AG10803 (cell line): ENCODE measurements at places on chromosomes 7 and 10.

DNA sequence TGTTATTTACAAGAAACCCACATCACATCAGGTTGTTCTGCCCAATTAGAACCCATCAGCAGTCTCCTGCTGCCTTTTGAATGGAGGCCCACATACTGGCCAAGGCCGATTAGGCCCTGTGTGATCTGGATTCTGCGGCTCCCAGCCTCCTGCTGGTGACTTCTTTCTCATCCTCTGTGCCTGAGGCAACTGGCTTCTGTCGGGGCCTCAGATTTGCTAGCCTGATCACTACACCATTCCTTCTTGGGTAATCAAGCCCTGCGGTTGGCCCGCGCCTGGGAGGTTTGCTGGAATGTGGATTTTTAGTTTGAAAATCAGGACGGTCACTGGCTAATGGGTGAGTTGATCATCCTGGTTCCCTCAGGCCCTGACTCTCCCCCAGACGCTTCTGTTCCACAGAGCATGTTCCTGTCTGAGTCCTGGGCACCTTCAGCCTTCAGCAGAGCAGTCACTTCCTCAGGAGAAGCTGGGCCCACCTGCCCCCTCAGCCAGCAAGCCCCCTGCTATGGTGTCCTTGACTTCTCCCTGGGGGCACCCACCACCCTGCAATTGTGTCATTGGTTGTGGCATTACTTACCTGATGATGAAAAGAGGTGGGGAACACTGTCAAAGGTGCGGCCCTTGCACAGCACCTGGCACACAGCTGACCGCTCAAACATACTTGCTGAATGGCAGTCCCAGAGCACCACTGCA, 207.6 kb downstream of the PHTF2 start:
- DNase-seq, result no peak

DNA sequence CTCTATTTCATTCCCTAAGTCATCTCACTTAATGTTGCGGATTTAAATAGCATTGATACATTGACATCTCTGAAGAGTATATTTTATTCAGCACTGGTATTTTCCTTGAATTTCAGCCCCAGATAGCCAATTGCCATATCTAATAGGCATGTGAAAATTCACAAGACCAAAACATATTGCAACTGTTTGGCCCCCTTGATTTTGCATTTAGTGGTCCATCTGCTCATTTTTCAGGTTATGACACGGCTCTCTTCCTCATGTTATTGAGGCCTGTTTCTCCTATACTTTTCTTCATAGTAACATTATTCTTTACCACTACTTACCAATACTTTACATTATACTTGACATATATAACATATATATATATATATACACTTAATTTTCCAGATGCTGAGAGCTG, 43.7 kb downstream of the MKLN1 start:
- no peak for DNase-seq

DNA sequence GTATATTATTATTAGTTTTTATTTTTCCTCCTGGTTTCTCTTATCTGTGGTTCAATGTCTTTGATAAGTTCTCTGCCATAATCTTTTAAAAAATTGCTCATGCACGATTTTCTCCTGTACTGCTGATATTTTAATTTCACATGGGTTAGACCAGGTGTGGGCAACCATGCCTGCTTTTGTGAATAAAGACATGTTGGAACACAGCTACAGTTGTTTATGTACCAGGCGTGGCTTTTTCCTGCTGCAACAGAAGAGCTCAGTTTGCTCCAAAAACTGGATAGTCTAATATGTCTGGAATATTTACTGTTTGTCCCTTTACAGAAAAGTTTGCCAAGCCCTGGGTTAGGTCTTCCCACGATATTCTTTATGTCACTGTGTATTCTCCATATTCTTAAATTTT, 105.2 kb downstream of the VWC2 start:
- no peak for DNase-seq

- DNase-seq, result no peak
Measured at GRCh38 chr10:84335516-84335915, 7.1 kb downstream of the CCSER2 start.
